ENCODE measurements at places on chromosomes 4 and X. TPM values are rescaled to one million over a fixed set of nuclear protein-coding genes. Genes with fewer than 3 reads are reported as not detected.

The GBA3 gene
- total RNA-seq = not detected

The TKTL2 gene
- total RNA-seq = not detected

DNA sequence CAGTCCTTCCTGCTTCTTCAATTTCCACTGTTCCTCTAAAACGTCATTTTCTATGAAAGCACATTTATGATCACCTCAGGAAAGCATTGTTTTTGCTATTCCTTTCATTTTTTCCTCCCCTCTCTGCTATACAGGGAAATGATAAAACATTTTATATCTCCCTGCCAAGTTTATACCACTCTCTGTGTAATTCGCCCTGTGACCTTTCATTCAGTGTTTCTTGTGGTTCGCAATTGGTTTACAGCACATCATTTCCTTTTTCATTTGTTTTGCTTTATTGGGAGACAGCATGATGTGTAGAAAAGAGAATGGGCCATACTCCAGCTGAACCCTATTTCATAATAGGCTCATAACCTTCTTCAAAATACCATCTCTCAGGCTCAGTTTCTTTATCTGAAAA, 99.9 kb upstream of the RAPGEF2 start:
- no peak for DNase-seq

DNA sequence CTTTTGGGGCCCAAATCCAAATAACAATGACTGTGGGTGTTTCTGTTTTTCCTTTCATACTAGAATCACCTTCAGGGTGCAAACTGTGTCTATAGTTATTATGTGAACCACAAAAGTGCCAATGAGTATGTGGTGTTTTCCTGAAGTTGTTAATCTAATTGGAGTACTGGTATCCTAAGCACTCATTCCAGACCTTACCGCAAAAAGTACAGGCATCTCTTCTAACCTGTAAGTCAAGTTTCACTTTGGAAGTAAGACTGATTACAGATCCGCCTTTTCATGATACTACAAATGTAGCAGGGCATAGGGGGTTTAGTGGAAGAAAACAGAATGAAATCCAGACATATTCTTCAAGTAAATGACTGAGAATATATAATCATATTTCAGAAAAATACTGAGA, 16.1 kb downstream of the COQ2 start:
- DNase-seq = no peak
